CD14-positive monocyte (primary cell): ENCODE measurements at places on chromosomes 2 and 18.

DNA sequence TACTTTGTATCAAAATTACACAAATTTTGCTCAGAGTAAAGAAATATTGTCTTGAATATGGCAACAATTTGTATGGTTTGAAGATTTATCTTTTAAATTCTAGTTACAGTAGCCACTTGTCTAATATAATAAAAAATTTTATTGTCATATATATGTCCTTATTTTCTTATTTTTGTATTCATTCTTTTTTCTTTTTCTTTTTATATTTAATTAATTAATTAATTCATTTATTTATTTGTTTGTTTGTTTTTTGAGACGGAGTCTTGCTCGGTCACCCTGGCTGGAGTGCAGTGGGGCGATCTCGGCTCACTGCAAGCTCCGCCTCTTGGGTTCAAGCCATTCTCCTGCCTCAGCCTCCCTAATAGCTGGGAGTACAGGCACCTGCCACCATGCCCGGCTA is 3.7 kb upstream of the CDH19 start:
- DNase-seq, result no peak

DNA sequence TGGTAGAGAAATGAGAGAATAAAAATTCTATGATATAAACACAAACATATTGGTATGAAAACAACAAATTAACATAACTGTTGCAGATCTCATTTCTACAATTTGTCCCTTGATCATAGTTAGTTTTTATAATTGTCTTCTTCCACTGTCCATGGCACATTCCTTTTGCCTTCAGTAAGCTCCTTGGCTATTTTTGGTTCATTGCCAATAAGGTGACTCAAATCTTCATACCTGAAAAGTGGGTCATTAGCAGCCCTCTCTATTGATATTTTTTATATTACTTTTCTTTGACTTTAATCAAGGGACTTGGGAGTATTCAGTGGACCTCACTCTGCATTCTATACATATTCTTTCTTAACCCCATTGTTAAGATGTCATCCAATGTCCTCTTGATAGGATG is 552.9 kb downstream of the TDRD15 start:
- no peak for DNase-seq

DNA sequence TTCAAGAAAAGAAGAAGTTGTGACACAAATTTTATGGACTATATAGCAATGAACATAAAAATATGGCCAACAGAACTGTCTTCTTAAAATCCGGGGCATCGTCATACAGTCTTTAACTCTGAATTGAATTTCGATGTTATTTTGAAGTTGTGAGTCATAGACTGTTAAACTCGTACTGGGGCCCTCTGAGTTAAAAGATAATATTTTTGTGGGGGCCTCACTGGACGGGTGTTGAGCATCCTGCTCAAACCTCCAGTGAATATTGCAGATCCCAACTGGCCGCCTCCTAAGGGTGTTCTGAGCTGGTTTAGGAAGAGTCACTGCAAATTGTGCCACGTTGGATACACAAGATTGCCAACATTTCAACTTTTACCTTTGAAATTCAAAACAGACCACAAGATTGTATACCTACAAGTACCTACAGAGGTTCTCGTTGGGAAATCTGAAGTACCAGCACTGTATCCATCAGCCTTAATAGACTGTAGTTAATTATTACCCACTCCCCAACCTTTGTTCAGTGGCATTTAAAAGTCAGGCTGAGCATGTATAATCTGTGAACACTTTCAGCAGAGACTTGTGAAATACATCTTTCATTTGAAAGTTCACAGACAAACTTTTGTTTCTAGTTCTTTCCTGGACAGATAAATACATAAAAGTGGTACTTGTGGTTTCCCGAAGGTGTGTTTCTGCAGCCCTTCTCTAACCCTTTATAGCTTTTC is 27.8 kb downstream of the KLHL23 start:
- no peak for DNase-seq

- no peak for DNase-seq
These were observed 445 bp downstream of the PRPF40A start for GRCh38 chr2:152716805-152717227.

DNA sequence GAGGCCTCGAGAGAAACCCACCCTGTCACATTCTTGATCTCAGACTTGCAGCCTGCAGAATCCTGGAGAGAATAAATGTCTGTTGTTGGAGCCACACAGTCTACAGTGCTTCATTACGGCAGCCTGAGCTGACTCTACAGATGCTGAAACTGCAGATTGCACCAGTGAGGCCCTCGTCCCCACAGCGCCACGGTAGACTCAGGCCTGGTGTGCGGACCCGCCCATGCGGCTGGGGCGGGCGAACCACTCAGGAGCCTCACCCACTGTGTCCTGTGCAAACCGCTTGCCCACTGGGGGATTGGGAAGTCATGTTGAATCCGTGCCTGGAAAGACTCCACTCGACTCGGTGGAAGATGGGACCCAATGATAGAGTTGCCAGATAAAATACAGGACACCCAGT is 125.2 kb upstream of the COPS8 start:
- no peak for DNase-seq

DNA sequence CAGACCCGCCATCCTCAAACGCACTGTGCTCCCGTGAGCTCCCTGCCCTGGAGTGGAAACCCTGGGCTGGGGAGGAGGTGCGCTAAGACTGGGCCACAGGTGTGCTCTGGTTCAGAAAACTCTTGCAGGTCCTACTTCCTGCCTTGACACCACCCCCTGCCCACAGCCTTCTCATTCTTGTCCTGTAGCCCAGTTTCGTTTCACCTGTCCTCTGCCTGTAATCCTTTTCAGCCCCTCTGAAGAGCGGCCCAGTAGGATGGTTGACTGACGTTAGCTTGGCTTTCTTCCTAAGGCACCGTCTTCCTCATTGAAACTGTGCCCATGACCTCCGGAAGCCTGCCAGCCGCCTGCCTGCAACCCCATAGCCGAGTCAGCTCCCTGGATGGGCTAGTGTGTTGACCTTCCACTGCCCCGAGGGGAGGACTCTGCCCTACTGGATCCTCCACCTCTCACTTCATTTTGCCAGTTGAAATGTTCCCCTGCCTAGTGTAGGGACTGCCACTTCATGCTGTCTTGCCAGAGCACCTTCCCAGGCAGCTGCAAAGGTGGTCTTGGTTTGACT is 116.9 kb downstream of the AGAP1 start:
- DNase-seq, result no peak

DNA sequence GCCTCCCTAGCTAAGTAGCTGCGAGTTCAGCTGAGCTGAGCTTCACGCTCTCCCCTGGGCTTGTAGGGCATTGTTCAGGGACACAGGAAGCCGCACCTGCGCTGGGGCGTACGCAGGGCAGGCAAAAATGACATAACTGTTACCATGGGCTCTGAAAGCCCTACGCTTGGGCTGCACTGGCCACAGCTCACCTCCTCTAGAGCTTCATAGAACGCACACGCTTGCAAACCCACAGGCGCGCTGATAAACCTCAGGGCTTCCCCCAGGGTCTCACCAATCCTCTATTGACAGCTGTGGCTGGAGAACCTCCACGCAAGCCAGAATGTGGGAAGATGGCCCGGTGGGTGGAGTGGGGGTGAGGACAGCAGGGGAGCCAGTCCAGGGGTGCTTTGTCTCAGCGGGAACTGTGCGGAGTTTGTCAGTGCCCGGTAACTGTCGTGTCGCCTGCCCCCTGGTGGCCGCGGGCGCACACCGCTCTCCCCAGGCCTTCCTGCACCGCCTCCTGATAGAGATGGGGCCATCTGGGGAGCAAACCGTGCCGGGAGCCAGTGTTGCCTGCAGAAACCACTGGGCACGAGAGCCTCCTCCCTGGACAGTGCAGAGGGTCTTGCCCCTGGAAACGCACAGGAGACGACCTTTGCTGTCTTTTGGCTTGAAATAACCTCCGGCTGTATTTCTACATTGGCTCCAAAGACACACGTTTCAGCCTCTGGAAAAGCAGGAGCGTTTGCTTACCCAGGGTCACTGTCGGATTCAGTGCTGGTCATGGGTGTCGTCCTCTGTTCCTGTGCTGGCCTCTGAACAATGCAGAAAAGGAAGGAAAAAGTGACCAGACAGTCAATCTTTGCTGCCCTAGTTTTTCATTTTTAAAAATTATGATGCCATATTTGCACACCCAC is 17.0 kb upstream of the CIDEA start:
- peak; percentile 40 for DNase-seq

- DNase-seq, result peak; percentile 23
These were observed 4.8 kb downstream of the ITGA4 start for GRCh38 chr2:181462033-181462432.

GRCh38 chr18:40035966-40036365 is 1919.1 kb upstream of the PIK3C3 start:
- DNase-seq, result no peak

GRCh38 chr18:52582516-52582915 is 242.5 kb downstream of the DCC start:
- no peak for DNase-seq

DNA sequence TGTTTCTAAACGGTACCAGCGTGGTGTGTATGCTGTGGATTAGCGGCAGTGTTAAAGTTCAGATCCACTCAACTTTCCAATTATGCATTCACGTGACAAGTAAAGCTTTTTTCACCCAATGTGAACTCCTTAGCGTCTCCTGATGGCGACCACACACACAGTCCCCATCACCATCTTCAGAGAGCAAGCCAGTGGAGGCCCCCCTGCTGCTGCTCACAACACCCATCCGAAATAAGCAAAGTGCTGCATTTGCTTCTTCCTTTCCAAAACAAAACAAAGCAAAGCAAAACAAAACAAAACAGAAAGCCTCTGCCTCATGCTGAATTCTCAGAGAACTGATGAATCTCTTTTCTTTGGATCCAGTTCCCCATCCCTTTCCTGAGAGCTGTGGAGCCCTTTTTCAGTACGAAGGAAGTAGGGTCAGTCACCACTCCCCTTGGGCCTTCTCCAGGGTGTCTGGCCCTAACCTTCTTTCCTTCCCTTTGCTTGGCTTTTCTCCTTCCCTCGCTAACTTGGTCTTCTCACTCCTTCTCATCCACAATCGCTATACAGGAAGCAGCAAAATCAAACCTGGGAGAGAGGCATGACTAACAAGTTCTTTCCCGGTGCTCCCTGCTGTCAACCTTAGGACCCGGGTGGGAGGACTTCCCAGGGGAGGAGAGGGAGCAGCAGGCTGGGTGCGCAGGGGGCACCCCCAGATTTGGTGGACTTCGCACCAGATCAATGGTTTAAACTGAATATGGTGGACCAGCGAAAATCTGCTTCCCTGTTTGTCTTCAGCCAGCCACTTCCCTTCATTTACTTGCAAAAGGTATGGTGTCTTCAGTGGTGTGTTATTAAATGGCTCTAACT is 56.0 kb downstream of the NRP2 start:
- DNase-seq, result no peak

GRCh38 chr2:231701456-231702373 is 6.6 kb upstream of the PTMA start:
- no peak for DNase-seq

- no peak for DNase-seq
These were observed 730.8 kb downstream of the DCC start for GRCh38 chr18:53070788-53071187.

- DNase-seq, result no peak
These were observed 137.5 kb downstream of the INO80D start for GRCh38 chr2:205948496-205948837.

DNA sequence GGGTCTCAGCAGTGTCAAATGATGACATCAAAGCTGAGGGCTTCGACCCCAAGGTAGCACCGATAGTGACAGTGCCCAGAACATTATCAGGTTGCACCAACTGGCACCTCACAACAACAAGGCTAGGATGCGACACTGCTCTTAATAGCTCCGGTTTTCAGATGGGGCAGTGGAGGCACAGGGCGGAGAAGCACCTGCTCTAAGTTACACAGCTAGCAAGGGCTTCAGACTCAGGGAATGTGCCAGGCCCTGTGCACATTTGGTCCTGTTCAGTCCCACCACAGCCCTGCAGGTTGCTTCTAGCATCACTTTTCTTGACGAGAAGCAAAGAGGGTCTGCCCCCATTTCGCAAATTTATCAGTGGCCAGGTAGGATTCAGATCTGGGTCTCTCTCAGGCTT is 74.1 kb downstream of the DGKD start:
- DNase-seq, result no peak

DNA sequence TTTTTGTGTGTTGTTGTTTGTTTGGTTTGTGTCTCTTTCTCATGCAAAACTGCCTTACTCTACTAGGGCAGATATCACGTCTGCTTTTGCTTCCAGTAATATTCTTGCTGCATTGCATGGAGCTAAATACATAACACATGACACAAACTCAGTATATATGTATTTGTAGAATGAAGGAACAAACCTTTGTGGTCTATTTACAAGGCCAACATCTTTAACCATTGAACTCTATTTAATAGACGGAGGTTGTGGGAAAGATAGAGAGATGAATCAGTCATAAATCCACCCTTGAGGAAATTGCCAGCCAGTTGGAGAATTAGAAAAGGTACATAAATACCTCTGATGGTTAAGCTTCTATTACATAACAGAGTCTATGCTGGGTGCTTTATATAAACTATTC is 26.0 kb upstream of the IL1RL1 start:
- no peak for DNase-seq

DNA sequence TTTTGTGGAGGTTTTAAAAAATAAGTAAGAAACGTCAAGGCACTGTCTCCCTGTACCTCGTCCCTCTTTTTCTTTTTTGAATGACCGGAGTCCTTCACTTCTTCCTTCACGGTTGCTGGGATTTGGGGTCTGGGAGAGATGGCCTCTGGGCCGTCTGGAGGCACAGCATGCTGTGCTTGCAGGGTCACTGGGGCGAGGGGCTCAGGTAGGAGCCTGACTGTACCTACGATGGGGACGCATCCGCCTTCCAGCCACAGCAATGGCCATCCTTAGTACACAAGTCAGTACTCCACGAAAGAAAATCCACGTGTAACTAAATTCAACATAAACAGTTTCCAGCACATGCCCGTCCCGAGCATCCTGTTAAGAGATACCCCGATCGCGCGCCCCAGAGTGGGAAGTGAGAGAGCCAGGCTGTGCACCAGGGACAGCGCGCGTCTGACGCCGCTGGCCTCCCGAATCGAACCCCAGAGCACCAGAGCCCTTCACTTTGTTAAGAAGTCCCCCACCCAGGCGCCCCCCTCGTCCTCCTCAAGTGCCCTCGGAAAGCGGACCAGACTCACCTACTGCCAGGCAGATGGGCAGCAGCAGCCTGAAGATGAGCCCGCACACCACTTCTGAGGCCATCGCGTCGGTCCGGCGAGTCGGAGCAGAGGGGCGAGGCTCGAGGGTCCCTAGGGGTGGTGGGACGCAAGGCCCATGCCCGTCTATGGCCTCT is 1.2 kb downstream of the PIEZO2 start:
- no peak for DNase-seq

- DNase-seq, result no peak
These were observed 3.7 kb upstream of the ALPK2 start for GRCh38 chr18:58632552-58632951.

DNA sequence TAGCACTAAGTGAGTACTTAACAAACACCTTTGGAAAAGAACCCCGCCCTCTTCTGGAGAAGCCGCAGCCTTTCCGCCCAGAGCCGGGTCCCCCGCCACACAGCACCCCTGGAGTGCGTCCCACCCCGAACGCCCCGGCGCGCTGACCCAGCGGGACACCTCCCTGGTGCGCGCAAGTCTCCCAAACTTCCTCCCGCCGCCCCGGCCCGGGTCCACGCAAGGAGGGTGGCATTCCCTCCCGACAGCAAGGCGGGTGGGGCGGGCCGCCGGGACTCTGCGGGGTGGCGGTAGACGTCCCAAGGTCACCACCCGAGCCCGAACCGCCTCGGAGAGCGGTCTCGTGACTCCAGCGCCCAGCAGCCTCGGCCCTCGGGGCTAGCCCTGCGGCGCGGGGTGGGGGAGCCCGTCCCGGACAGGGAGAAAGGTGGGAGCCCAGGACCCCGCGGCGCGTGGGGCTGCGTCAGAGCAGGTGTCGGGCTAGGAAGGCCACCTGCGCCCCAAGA is 598 bp downstream of the CCDC93 start:
- peak; percentile 40 for DNase-seq
